ENCODE measurements at places on chromosomes 6 and 20.
A peak's percentile ranks its signal among the peaks of the same experiment; 100 is the strongest.

DNA sequence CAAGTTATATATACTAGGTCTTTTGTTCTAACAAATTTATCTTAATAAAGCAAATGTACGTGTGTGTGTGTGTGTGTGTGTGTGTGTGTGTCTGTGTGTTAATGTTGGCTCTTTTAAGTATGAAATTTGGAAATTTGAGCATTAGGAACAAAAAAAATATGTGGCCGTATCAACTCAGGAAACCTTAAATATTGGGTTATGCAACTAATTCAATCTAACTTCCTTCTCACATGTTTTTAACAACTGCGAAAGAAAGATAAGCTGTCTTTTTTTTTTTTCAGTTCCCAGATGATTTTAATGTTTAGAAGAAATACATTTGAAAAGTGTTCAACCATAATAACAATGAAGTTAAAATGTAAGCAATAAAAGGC lies 616.4 kb upstream of the ARID1B start:
- peak; percentile 40 for DNase-seq

DNA sequence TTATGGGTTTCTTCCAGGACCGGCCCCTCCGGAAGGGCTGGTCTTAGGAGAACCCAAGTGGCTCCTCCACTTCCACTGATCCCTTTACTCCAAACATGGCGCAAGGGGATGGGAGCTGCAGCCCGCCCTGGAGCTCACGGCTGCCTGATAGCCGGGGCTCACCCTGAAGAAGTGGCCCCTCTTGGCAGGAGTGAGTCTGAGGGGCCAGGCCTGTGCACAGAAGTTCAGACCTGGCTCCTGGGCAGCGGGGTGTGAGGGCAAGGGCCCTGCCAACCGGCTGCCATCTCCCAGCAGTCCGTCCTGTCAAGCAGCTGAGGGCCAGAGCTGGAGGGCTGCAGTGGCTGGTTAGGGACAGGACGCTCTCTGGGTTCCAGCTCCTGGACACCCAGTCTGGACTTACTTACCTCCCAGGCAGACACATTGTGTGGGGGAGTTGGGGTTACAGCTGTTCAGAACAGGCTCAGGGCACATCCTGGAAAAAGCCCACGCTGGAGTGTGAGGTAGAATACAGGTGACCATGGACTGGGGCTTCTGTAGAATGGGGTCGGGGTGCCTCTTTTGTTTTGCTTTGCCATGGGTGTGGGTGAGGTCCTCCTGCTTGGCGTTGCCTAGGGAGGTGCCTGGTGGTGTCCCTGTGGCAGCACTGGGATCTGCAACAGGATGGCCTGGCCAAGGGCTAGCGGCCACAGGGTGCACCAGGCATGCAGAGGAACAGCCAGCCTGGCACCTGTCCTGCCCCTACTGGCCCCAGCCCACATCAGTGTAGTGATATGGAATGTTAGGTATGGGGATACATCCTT lies 88.4 kb downstream of the ASXL1 start:
- no peak for DNase-seq

DNA sequence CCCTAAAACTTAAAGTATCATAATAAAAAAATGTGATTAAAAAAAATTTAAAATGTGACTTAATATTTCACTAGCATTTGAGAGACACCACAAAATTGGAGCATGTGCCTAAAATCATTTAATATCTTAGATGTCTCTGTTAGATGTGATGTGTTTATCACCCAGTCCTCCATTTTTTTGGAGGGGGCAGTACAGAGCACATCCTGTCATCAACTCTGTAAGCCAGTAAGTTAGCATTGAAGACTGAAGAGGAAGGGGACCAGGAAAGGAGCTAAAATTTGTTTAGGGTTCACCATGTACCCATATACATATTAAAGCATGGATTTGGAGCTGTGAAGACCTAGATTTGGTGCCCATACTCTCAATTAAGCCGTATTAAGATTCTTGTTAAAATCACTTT lies 30.7 kb upstream of the ADIG start:
- DNase-seq, result no peak

DNA sequence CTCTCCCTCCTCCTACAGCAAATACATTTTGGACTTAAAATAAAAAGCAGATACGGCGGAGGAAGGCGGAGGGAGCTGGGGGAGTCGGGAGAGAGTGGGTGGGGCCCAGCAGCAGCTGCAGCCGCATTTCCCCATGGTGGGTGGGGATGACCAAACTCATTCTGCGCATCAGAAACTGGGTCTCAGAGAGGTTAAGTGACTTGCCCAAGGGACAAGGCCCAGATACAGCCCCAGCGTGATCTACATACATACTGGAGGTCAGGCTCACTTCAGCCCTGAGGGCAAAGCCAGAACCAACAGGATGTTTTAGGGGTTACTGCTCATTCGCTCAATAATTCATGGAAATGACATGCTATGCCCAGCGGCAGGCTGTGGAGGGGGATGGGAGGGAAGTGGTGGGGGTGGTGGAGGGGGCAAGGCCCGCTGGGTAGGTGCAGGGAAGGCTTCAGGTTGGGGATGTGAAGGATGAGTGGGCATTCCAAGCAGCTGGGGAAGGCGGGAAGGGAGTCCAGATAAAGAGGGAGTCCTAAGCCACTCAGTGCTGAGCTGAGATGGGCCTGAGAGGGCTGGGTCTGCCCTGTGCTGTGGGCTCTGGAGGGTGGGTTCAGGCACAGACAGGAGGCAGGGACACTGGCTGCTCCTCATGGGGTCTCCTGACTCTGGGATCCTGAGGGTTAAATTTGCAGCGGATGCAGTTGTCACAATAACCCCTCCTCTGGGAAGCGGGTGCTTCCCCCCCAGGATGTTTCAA lies 31.0 kb downstream of the DLGAP4 start:
- DNase-seq, result no peak

- DNase-seq, result no peak
These were observed 46.6 kb downstream of the TPBG start for GRCh38 chr6:82410151-82410648.

DNA sequence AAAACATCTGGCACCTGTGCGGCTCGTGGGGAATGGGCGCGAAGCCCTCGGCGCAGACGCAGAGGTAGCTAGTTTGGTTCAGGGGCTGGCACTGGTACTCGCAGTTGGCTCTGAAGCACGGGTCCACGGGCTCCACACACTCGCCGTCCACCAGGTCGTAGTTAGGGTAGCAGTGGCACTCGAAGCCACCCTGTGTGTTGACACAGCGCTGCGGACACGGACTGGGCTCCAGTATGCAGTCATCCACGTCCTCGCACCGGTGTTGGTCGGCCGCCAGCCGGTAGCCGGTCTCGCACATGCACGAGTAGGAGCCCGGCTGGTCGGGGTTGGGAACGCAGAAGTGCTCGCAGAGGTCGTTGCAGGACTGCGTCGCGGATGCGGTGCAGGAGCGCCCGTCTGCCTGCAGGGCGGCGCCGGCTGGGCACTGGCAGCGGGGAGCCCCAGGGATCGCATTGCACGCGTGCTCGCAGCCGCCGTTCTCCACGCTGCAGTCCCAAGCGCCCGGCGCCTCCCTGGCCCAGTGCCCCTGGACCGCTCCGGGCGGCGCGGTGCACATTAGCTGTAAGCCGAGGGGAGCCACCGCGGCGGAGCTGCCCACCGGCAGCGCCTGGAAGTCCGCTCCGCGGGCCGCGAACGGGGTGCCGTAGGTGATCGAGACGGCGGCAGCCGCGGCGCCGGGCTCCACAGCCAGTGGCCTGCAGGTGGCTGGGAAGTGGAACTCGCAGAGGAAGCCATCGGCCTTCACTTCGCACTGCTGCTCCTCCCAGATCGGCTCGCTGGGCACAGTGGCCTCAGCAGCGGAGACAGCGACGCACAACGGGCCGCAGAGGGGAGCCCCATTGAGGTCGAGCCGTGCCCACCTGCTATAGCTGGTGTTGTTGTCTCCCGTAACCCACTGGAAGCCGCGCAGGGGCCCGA lies 930 bp downstream of the THBD start:
- peak; percentile 27 for DNase-seq

- no peak for DNase-seq
These were observed 381.7 kb downstream of the CD83 start for GRCh38 chr6:14499309-14499708.
